Cardiac septum (tissue), 1 donor: ENCODE measurements at places on chromosomes 1 and 21. TPM values are rescaled to one million over a fixed set of nuclear protein-coding genes. Genes with fewer than 3 reads are reported as not detected.

DNA sequence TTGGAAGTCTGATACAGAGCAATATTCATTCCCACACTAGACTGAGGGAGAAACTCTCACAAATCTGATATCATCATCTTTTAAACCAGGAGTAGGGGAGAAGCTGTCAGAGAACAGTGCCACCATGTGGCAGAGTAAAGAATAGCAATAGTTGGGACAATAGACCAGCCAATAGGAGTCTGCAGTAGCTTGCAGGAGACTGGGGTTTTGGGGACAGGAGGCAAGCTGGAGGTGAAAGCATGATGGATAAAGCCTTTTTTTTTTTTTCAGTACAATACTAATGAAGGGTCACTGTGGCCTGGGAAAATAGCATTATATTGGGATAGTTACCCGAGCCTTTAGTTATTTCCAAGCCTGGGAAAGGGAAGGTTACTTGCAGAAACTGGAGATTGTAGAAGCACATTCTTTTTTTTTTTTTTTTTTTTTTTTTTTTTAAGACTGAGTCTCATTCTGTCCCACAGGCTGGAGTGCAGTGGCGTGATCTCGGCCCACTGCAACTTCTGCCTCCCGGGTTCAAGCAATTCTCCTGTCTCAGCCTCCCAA lies 120.7 kb downstream of the S1PR1 start:
- no peak for DNase-seq

- DNase-seq: no peak
Observed at GRCh38 chr1:97332716-97333115, 588.1 kb downstream of the DPYD start.

- DNase-seq: no peak
Observed at GRCh38 chr1:27430903-27431600, 38.6 kb downstream of the GPR3 start.

- DNase-seq: no peak
Observed at GRCh38 chr1:173507205-173507846, 30.2 kb downstream of the PRDX6 start.

DNA sequence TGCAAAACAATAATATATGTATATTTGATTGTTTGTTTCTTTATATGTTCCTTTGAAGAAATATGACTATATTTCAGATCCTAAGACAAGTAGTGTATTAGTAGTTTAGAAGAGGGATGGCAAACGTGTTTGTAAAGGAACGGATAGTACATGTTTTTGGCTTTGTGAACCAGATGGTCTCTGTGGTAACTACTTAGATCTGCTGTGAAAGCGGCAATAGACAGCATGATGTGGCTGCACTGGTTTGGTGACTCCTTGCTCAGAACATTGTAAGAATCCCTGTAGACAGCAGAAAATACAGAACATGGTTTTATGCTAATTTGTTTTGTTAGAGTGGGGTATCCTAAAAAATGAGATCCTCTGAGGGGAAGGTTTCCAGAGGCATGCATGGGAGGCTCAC lies 3.1 kb downstream of the ACADM start:
- DNase-seq: no peak

GRCh38 chr1:17118706-17119075 lies 560 bp downstream of the PADI2 start:
- DNase-seq: peak; percentile 79

C1orf141 gene
- total RNA-seq: not detected

DNA sequence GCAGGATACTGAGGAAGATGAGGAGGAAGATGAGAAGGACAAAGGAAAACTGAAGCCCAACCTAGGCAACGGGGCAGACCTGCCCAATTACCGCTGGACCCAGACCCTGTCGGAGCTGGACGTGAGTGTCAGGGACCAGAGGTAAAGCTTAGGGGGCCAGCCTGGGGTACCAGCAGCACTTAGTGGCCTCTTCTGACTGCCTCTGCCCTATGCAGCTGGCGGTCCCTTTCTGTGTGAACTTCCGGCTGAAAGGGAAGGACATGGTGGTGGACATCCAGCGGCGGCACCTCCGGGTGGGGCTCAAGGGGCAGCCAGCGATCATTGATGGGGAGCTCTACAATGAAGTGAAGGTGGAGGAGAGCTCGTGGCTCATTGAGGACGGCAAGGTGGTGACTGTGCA lies 17.6 kb downstream of the KDF1 start:
- DNase-seq: no peak

STX12 gene
- total RNA-seq: 27.4 TPM

DNA sequence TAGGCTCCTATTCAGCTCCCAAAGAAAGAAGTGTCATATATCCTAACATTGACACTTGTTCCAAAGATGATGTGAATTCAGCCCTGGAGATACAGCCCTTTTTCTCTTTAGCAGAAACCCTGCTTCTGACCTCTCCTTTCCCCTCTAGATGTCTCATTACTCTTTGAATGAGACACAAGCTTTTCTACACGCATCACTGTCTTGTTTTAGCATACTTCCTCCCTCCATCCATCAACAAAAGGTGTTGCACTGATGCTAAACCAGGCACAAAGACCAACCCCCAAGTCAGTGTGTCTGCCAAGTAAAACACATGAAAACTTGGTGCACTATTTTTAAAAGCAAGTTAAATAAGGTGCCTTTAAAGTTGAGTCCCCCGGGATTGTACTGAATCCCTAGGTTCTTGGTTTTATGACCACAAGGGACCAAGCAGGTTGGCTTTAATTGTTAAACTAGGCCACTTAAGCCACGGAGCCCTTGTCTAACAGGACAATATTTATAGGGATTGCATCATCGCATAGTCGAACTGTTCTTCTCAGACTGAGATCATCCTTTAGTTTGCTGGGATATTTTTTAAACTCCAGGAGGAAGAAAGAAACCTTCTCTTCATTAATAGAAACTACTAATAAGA lies 101.0 kb upstream of the GUCA2B start:
- DNase-seq: no peak

GRCh38 chr21:35510294-35510693 lies 461.2 kb upstream of the RUNX1 start:
- no peak for DNase-seq

DNA sequence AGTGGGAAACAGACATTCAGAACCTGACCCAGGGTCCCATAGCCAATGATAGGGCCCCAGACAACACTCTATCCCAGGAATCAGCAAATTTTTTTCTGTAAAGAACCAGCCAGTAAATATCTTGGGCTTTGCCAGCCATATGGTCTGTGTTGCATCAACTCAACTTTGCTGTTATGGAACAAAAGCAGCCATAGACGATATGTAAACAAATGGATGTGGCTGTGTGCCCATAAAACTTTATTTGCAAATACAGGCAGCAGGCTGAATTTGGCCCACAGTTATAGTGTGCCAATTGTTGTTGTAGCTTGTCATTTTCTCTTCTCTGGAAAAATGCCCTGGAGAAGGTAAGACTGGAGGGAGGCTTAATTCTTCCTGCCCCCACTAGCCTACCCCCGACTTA lies 431.1 kb upstream of the VAMP3 start:
- DNase-seq: no peak

DNA sequence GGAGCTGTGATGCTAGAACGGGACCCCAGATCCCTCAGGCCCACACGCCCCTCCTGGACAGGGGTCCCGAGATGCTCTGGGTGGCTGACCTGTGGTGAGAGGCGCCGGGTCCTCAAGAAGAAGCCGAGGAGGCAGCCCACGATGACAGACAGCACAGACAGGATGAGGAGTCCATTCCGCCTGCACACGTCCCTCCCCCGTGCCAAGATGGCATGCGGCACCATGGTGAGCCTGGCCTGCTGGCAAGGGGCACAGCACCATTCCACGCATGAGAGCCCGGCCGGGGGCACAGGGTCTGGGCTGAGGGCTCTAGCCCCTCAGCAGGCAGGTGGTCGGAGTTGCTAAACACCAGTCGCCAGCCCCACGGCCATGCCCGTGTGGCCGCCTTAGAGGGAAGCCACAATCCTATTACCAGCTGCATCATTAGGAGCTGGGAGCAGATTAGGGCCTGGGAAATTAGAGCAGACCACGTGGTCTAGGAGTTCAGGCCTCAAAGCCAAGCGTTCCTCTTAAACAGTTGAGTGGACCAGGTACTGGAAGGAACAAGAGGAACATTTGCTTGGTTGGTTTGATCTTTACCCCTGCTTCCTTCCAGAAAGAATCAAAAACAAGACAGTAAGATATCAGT lies at the start of gene SLC1A7:
Gene SLC1A7, minus strand, starts transcription at position 413 of the 628 bp plus-strand sequence. Its CDS starts 189 bp downstream, at position 224.
- no peak for DNase-seq

GRCh38 chr1:246971090-246971721 lies 36.7 kb downstream of the ZNF695 start:
- peak; percentile 86 for DNase-seq

DNA sequence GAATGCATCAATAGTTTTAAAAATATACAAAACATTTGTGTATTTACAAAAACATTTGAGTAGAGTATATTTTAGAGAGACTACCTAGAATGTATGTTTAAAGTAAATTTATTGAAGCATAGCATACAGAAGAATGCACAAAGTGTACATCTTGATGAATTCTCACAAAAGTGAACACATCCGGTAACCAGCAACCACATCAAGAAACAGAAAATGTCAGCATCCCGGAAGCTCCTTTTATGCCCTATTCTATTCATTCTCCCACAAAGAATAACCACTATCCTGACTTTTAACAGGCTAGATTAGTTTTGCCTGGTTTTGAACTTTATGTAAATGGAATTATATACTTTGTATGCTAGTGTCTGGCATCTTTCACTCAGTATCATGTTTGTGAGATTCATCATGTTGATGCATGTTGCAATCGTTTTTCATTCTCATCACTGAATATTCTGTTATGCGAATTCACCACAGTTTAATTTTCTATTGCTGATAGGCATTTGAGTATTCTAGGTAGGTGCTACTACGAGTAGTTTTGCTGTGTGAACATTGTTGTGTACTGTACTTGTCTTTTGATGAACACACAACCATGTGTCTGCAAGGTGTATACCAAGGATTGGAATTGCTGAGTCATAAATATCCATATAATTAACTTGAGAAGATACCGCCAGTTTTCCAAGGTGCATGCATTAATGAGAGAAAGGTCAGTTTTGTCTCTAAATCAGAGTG lies 75.4 kb downstream of the CACHD1 start:
- DNase-seq: no peak

- no peak for DNase-seq
Observed at GRCh38 chr1:116490588-116490987, 80.2 kb downstream of the CD58 start.

DNA sequence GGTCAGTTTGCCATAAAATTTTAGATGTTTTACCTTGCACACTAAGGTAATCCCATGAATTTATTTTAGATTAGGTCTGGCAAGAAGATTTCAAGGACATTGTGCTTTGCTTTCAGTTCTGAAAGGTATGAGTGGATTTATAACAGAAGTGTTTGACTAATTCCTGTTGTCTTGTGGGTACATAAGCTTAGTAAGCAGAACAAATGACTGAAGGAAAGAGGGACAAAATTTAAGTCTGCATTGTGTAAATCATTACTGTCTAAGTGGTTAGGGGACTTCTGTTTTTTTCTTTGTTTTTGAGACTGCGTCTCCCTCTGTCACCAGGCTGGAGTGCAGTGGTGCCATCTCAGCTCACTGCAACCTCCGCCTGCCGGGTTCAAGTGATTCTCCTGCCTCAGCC lies 60.1 kb downstream of the PKN2 start:
- DNase-seq: no peak

TNFAIP8L2 gene
- total RNA-seq: 0.86 TPM

- no peak for DNase-seq
Observed at GRCh38 chr1:86447198-86447790, 21.4 kb upstream of the CLCA1 start.

GRCh38 chr1:201584471-201585092 lies 45.7 kb downstream of the NAV1 start:
- DNase-seq: peak; percentile 72

- no peak for DNase-seq
Observed at GRCh38 chr1:209673631-209674417, 1.4 kb upstream of the G0S2 start.

DNA sequence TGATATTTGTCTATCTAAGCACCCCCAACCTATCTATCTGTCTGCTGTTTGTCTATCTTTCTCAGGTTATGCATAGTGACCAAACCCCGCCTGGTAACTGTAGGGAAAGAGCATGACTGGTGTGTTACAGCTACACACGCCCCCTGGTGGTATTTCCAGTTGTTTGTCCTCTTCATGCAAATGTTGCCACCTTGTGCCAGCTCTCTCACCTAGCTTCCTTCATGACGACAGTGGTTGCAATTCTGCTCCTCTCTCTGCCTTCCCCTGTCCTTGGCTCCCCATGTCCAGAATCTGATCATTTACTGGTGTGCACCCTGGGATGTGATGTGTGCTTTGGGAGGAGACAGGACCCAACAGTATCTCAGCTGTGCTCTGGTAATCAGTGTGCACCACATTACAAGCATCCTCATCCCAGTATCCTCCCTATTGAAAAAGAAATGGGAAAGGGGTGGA lies 8.1 kb upstream of the INKA2 start:
- no peak for DNase-seq

DNA sequence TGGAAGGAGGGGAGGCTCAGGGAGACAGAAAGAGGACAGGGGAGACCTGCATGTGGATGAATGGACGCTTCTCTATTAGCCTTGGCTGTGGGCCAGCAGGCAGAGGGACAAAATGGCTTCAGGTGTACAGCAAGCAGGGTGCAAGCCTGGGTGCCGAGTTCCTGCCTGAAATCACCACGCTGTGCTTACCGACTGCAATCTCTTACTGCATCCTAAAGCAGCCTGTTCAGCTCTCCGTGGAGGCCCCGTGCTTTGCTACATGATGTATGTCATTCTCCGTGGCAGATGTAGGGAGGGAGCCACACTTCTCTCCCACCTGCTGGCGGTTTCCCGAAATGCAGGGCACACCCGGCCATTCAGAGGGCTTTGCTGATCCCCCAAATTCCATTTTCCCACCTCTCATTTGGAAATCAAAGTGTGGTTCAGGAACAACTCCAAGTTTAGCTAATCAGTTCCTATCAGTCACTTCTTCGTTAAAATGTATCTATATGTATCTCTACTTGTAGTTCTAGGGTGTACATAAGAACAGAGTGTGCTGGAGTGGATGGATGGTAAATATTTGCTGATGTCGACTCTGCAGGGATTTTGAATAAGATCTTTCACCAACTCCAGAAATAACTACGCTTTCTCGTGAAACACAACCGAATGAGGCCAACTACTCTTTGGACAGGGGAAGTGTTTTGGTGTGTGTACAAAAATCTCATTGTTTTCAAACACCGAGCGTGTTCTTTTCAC lies 122.3 kb upstream of the BACE2 start:
- DNase-seq: no peak
